Nucleus accumbens (tissue), 56 donors: ENCODE measurements at places on chromosomes 3 and 15.

- no peak for DNase-seq
These were observed 96.7 kb upstream of the KCNMB2 start for GRCh38 chr3:178439504-178439903.

DNA sequence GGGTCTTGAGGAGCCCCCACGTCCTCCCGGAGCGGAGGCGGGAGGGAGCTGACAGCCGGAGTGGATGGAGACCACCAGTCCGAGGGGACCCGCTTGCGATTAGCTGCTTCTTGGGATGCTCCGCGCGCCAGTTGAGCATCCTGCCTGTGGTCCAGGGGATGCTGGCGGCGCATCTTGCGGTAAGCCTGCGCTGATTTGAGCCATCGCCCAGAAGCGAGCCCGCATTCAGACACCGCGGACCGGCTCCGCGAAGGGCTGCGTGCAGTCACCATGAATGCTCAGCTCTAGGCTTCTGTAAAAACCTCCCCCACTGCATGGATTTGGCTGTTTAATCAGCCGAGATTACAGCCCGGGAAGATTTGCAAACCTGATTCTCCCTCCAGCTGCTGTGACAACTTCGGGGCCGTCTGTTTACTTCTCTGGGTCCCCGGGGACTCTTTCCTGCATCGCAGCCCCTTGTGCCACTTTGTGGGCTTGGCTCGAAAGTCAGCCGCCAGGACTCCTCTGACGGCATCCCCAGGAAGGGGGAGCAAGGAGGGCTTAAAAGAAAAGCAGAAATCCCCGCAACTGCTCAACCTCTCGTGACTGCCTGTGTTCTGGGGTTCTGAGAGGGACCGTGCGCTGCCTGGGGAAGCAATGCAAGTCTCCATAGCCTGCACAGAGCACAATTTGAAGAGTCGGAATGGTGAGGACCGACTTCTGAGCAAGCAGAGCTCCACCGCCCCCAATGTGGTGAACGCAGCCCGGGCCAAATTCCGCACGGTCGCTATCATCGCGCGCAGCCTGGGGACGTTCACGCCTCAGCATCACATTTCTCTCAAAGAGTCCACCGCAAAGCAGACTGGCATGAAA is 171.1 kb downstream of the KCNAB1 start:
- DNase-seq: peak; percentile 17

- DNase-seq: no peak
These were observed 24.8 kb upstream of the RHO start for GRCh38 chr3:129503471-129504291.

DNA sequence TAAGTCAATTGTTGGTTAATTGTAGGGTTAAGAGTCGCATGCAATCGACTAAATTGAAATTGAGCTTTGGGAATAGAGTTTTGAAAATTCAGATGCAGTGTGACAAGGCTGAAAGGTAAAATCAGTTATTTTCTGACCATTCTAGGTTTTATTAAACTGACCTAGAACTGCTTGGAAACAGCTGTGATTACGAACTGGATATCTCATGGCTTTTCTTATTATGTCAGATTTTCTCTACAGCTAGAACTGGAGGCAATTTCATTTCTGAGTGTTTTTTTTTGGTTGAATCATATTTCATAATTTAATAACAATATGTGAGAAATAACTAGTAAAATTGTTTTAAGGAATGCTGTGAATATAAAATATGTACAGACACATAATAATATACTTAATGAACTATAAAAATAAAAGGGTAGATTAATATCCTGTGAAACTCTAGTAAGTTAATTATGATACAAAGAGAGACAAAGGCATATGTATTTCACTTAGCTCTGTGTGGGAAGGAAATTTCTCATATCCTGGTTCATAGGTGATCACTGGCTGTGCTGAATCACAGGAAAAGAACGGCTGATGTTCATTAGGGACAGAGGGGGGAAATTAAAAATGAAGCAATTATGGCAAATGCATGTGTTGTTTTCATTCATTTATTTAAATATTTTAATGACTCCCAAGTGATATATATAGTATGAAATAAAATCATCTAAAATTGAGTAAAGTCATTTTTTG is 403.2 kb downstream of the ZIC1 start:
- DNase-seq: no peak

GRCh38 chr3:178320456-178321351 is 215.5 kb upstream of the KCNMB2 start:
- DNase-seq: no peak

DNA sequence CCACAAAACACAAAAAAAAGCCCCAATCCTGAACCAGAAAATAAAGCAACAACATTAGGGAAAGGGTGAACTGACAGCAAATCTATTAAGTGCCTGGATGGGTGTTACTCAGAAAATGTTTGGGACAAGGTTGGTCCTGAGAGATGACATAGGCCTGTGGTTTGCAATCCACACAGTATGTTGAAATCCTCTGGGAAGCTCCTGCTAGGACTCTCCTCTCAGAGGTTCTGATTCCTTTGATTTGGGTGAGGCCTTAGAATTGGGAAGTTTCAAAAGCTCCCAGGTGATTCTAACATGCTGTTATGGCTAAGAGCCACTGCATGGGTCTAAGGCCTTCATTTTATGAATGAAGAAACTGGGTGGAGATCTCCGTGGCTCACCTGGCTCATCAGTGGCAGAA is 18.4 kb downstream of the CLDN1 start:
- DNase-seq: no peak

DNA sequence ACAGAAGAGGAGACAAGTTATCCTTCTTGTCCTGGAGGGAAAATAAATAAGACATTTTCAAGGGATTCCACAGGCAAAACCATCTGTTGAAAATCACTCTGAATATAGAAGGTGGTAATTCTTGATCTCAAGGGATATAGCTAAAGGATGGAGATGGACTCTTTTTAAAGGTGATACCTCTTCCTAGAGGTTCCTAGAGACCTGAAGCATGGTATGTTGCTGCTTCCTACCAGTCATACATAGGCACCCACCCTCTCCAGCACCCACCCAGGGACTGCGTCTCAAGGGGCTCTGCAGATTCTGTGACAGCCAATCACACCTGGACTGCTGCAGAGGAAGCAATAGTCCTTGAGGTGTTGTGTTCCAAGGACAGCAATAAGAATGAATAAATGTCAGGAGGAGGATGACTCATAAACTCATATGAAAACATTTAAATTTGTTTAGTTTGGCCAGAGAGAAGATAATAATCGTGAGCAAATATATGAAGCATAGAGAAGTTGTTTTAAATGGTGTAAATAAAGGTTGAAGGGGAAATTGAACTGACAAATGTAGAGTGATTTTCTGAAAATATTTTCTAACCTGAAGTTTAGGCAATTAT is 741.6 kb upstream of the CBLB start:
- no peak for DNase-seq

- no peak for DNase-seq
These were observed 500.7 kb downstream of the OCA2 start for GRCh38 chr15:27598251-27599009.

DNA sequence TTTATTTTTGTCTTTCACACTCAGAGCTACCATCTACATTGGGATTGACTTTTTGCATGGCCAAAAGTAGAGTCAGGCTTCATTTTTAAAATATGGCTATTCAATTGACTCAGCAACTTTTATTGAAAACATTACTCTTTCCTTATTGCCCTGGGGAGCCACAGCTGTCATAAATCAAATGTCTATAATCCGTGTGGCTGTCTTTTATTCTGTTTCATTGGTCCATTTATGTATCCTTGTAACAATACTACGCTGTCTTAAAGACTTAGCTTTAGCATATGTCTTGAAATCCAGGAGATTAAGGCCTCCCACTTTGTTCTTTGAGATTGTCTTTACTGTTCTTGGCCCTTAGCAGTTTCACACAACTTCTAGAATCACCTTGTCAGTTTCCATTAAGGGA is 55.2 kb downstream of the CEMIP start:
- no peak for DNase-seq

DNA sequence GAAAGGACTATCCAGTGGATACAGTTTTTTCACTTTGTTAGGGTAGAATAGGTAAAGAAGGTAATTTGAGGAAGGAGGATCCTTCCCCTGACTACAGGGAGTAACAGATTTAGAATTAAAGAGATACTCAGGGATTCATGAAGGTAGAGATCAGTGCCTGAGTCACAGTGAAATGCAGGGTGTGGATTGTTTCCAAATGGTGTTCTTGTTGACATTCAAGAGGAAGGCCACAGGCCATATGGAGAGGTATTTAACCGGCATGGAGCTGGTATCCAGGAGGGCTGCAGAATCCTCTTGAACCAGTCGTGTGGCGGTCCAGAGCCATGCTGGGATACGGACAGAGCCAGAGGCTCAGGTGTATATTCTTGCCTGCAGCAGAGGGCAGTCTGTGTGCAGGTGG is 28.2 kb downstream of the GYG1 start:
- no peak for DNase-seq

GRCh38 chr3:46422617-46423016 is 15.6 kb downstream of the CCRL2 start:
- DNase-seq: no peak

DNA sequence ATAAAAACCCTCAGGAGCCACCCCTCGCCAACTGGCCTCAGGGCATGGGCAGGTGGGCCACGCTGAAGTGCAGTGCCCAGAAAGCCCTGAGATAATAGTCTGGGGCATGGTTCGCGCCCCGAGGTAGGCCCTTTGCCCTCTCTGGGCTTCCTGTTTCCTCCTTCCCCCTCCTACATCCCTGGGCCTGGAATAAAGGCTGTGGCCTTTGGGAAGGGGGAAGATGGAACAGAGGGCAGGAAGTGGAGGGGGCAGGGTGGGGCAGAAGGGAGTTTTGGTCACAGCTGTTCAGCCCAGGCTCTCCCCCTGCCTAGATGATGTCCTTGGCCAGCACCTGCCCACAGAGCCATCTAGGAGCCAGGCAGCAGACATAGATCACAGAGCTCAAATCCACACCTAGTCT is 11.3 kb downstream of the CSRNP1 start:
- no peak for DNase-seq

DNA sequence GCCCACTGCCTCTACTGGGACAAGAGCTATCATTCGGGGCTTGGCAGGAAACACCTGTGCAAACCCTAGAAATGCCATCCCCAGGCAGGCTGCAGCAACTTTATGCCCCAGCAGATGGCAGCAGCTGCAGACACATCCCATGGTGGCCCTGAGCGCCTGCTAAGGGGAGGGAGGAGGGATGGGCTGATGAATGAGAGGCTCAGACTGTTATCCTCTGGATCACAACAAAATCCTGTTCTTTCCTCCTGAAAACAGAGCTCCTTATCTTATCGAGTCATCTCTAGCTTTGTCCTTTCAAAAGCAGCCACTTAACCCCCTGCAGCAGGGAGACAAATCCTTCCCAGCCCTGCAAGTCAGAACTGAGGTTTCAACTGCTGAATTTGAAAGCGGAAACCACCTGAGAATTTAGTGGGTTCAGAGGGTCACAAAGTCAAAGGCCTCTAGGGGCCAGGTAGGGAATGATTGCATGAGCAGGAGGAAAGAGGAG is 90.6 kb upstream of the PROK2 start:
- peak; percentile 29 for DNase-seq

DNA sequence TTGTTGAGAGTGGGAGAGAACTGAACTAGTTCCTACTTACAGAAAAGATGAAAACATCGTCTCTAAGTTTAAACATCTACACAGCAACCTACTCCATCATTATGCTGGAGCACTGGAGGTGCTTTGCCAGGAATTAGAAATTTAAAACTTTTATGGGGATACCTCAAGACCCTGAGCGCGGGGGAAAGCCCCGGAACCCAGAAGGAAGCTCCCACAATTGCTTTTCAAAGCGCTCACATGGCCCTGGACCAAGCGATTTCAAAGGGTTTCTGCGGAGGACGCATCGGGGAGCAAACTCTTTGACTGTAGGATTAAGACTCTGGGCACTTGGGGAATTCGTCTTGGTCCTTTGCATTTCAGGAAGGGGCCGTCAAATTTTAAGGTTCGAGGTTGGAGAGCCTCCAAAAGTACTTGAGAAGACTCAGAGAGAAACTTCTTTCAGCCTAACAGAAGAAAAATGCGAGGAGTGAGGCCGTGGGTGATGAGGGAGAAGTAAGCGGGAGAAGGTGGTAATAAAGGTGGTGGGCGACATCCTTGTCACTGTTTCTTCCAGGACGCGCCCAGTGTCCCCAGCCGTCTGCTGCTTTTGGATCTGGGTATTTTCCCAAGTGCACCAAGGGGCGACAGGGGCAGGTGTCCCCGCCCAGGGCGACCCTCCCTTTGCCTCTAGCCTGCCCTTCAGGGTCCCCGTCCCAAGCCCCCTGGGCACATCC is 591 bp downstream of the PROK2 start:
- no peak for DNase-seq

DNA sequence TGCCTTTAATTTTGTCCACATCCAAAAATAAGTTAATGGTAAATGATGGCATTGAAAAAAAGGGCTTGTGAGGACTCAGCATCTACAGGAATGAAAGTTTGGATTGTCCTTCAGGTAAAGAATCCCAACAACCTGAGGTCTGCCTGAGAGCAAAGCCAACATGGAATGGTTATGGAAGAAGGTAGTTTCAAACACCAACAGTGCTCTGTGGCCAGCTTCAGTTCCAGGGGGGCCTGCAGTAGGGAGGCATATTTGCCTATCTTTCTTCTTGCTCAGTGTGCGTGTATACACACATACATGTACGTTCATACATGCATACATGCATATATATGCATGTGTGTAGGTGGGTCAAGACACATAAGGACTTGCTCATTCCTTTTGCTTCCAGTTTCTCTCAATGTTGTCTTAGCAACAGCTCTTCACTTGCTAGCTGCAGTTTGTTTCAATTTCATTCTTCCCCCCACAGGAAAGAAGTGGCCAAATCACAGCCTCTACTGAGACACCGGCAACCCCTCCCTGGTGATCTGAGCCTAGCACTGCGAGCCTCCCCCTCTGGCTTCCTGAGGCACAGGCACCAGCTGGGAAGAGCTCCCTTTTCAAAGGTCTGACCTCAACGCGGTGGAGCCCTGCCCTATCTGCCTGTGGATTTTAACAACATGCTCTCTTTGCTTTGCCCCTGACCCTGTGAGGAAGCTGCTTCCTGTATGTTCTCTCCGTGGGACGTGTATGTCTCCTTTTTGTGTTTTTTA is 146.2 kb downstream of the KLF13 start:
- no peak for DNase-seq

DNA sequence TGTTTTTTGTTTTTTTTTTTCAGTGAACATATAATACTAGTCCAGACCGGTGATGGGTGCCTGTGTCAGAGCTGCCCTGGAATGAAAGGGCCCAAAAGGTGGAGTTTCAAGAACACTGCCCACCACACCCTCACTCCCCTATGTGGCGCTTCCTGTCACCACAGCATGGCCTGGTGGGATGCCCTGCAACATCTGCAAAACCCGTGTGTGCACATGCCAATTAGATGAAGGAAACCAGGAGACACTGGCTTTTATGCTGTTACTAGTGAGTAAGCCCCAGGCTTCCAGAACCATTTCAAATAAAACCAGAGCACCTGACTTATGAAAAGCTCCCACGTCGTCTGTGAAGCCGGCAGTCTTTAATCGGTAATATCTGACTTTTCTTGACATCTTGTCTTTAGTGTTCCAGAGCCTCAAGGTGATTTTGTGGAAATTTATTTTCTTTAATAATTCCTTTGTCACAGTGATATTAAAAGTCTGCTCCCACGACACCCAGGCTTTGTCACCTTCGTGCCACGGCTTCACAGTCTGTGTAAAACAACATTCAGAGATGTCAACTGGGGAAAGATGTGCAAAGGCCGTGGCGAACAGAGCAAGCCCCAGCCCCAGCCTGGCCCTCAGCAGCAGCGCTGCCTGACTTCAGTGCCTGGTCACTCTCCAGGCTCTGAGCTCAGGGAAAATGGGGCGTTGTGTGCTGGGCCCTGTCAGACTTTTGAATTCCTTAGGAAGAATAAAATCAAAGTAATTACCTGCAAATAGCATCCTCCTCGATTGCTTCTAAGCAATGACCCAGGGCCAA is 6.4 kb downstream of the CFAP92 start:
- DNase-seq: no peak

GRCh38 chr3:134978658-134979057 is 183.6 kb downstream of the EPHB1 start:
- no peak for DNase-seq
